Prostate gland (tissue), 2 donors: ENCODE measurements at places on chromosomes 3 and 15. TPM values are rescaled to one million over a fixed set of nuclear protein-coding genes. Genes with fewer than 3 reads are reported as not detected.

DNA sequence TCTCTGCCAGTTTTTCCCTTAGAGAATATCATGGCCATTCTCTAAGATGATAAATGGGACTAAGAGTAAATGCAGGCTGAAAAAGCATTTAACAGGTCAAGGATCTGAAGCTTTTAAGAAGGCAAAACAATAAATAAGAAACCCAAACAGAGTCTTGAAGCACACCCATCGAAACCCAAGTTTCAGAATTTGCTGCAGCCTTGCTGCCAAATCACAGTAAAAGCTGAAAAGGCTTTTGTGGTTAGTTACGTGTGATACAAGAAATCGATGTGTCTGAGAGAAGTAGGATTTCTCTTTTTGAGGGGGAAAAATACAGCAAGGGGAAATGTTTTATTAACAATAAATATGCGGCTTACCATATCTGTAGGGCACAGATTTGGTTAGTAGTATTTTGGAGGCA, 92.0 kb downstream of the IGF1R start:
- no peak overlapping the region for H3K4me3 ChIP-seq
- H3K36me3 ChIP-seq, result no peaks in the 10 kb centered on the region
- no peaks in the 10 kb centered on the region for H3K27me3 ChIP-seq
- no peak for DNase-seq

DNA sequence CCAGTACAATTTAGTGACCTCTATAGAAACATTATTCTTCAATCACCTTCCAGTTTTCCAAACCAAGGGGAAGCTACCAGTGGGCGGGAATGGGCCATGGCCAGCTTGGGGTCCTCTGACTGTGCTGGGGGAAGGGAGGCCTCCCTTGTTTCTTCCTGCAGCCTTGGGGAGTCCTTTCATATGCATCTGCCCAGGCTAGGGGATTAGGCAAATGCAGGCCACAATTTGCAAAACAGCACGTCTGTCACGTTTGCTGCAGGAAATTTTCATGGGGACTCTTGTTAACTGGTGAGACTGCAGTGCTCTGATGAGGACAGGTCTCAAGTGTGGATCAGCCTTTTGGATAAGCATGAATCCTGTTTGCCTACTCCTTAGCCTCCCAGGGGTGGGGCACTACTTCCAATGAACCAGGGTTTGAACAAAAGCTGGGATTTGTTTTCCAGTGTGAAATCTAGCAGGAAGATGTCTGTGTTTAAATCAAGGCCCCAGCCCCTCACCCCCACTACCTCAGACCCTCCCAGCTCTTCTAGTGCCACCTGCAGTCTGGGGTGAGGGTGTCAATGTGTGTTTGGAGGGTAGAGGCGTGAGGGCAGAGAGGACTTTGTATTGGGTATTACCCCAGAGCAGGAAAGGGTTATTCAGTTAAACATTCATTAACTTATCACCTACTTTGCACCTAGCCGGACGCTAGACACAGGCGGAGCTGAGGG, 219.9 kb downstream of the OPA1 start:
- H3K27me3 ChIP-seq, result no peaks in the 10 kb centered on the region
- H3K4me1 ChIP-seq, result no peaks in the 10 kb centered on the region

DNA sequence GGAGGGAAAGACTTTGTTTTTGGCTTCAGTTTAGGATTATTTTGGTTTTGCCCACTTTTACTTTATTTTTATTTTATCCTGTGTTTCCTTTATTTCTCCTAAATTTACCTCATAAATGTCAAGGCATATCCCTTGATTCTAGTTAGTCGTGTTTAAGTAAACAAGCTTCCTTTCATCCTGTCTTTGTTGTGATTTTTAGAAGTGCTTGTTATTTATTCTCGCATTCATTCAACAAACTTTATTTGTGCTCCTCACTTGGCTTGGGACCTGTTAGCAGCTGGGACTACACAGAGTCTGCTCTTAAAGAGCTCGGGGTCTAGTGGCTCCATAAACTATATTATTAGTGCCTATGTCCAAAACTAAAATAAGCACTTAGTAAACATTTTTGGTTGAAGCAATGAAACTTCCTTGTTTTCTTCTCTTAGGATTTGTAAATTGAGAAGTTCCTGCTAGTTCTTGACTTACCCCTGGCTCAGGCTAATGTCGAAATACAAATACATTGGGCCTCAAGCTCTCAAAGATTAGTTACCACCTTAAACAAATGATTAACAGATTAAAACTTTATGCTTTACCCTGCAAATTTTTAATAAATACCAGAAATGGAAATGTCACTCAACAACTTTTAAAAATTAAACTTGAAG, 19.0 kb upstream of the DMXL2 start:
- no peak overlapping the region for H3K4me3 ChIP-seq
- DNase-seq, result no peak
- no peaks in the 10 kb centered on the region for H3K27me3 ChIP-seq
- no peaks in the 10 kb centered on the region for H3K36me3 ChIP-seq

GRCh38 chr15:57922776-57923175, 142.7 kb downstream of the ALDH1A2 start:
- no peaks in the 10 kb centered on the region for H3K27me3 ChIP-seq
- H3K4me3 ChIP-seq, result no peak overlapping the region
- no peak overlapping the region for H3K27ac ChIP-seq
- H3K36me3 ChIP-seq, result no peaks in the 10 kb centered on the region
- DNase-seq, result peak; percentile 66

- H3K27me3 ChIP-seq, result no peaks in the 10 kb centered on the region
- no peak overlapping the region for H3K4me3 ChIP-seq
- H3K36me3 ChIP-seq, result no peaks in the 10 kb centered on the region
- DNase-seq, result no peak
Measured at GRCh38 chr15:42203891-42204290, 4.2 kb downstream of the VPS39 start.

GRCh38 chr3:108223928-108224327, 1.7 kb upstream of the IFT57 start:
- H3K4me3 ChIP-seq, result no peak overlapping the region
- no peaks in the 10 kb centered on the region for H3K36me3 ChIP-seq
- no peaks in the 10 kb centered on the region for H3K27me3 ChIP-seq
- H3K27ac ChIP-seq, result peak overlapping the region; percentile 46
- no peak for DNase-seq

GRCh38 chr15:73354241-73354640, 14.5 kb downstream of the HCN4 start:
- H3K27me3 ChIP-seq, result no peaks in the 10 kb centered on the region
- H3K4me3 ChIP-seq, result no peak overlapping the region
- no peaks in the 10 kb centered on the region for H3K36me3 ChIP-seq

DNA sequence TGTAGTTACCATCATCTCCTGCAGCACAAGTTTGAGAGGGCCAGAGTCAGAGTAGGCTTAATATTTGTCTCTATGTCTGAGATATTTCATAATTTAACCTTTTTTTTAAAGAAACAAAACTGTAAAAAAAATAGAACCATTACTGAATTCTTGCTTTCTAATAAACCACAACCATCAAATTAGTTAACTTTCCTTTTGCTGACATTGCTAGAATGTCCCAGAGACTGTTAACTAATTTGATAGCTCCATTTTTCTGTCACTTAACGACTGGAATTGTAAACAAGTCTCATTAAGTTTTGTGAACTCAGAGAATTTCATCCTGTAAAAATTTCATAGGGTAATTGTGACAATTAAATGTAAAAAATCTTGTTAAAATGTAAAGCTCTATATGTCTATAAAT, 35.6 kb downstream of the IMPG2 start:
- no peaks in the 10 kb centered on the region for H3K4me1 ChIP-seq
- H3K4me3 ChIP-seq, result no peak overlapping the region
- no peaks in the 10 kb centered on the region for H3K27me3 ChIP-seq

GRCh38 chr3:79517766-79518413, 249.9 kb downstream of the ROBO1 start:
- H3K27me3 ChIP-seq, result no peaks in the 10 kb centered on the region
- H3K27ac ChIP-seq, result no peak overlapping the region
- H3K36me3 ChIP-seq, result no peaks in the 10 kb centered on the region
- no peaks in the 10 kb centered on the region for H3K4me1 ChIP-seq

- no peak overlapping the region for H3K27ac ChIP-seq
- no peaks in the 10 kb centered on the region for H3K4me1 ChIP-seq
- no peak for DNase-seq
- no peaks in the 10 kb centered on the region for H3K36me3 ChIP-seq
- H3K4me3 ChIP-seq, result no peak overlapping the region
Measured at GRCh38 chr3:53818221-53819162, 27.7 kb downstream of the CHDH start.

- H3K4me1 ChIP-seq, result no peaks in the 10 kb centered on the region
- no peak overlapping the region for H3K4me3 ChIP-seq
- H3K27me3 ChIP-seq, result no peaks in the 10 kb centered on the region
- DNase-seq, result no peak
- no peaks in the 10 kb centered on the region for H3K36me3 ChIP-seq
- no peak overlapping the region for H3K27ac ChIP-seq
Measured at GRCh38 chr3:62277986-62278385, 95.4 kb downstream of the FEZF2 start.

GRCh38 chr3:179082416-179082815, 10.8 kb upstream of the ZMAT3 start:
- no peaks in the 10 kb centered on the region for H3K4me1 ChIP-seq
- no peaks in the 10 kb centered on the region for H3K36me3 ChIP-seq
- no peak for DNase-seq
- no peak overlapping the region for H3K4me3 ChIP-seq

- no peaks in the 10 kb centered on the region for H3K27me3 ChIP-seq
- no peaks in the 10 kb centered on the region for H3K4me1 ChIP-seq
- H3K27ac ChIP-seq, result no peak overlapping the region
- no peak overlapping the region for H3K4me3 ChIP-seq
- H3K36me3 ChIP-seq, result no peaks in the 10 kb centered on the region
Measured at GRCh38 chr15:25441111-25441510, 2.3 kb upstream of the UBE3A start.

GRCh38 chr3:98796334-98796733, 33.2 kb downstream of the ST3GAL6 start:
- no peaks in the 10 kb centered on the region for H3K27me3 ChIP-seq
- H3K27ac ChIP-seq, result no peak overlapping the region
- no peaks in the 10 kb centered on the region for H3K4me1 ChIP-seq
- no peaks in the 10 kb centered on the region for H3K36me3 ChIP-seq
- no peak for DNase-seq

GRCh38 chr15:22778796-22779195, 7.6 kb upstream of the NIPA1 start:
- H3K4me1 ChIP-seq, result no peaks in the 10 kb centered on the region
- DNase-seq, result no peak

GRCh38 chr3:32978331-32978730, 26.9 kb downstream of the CCR4 start:
- no peaks in the 10 kb centered on the region for H3K4me1 ChIP-seq
- no peaks in the 10 kb centered on the region for H3K36me3 ChIP-seq
- no peak overlapping the region for H3K4me3 ChIP-seq
- H3K27ac ChIP-seq, result no peak overlapping the region
- no peak for DNase-seq
- no peaks in the 10 kb centered on the region for H3K27me3 ChIP-seq

- DNase-seq, result no peak
- no peaks in the 10 kb centered on the region for H3K27me3 ChIP-seq
- H3K36me3 ChIP-seq, result no peaks in the 10 kb centered on the region
- no peaks in the 10 kb centered on the region for H3K4me1 ChIP-seq
Measured at GRCh38 chr3:94081884-94082283, 19.0 kb downstream of the NSUN3 start.

DNA sequence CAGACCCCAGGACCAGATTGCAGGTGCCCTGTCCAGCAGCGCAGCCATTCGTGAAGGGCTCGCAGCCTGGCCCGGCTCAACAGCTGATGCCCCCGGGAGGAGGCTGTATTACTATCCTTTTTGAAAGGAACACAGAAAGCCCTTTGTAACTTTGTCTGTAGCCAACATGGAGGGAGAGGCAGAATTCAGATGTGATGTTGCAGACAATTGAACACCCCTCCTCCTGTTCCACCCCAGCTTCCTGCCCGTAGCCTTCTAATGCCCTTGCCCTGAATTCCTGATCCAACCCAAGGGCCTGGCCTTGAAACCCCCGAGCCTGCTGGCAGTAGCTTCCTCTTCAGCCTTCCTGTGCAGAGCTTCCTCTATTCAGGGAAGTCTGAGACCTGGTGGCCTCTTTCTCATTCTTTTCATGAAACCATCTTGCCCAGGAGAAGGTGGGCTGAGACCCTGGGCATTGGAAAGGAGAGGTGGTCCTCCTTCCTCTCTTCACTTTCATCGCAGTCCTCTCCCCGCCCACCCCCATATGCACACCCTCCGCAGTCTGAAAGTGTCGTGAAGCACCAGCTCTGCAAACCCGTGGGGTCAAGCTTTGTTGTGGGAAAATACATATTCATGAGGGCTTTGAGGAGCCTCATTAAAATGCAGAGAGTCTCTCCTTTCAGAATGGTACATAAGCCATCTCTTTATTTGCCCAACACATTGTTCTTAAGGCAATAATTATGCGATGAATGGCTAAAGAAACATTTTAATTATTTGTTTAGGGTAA, 109.2 kb downstream of the APBA2 start:
- H3K27ac ChIP-seq, result no peak overlapping the region
- no peaks in the 10 kb centered on the region for H3K27me3 ChIP-seq
- no peak for DNase-seq
- no peaks in the 10 kb centered on the region for H3K36me3 ChIP-seq
- no peak overlapping the region for H3K4me3 ChIP-seq
- H3K4me1 ChIP-seq, result no peaks in the 10 kb centered on the region

- no peaks in the 10 kb centered on the region for H3K27me3 ChIP-seq
- H3K4me3 ChIP-seq, result no peak overlapping the region
- no peak for DNase-seq
- no peaks in the 10 kb centered on the region for H3K36me3 ChIP-seq
- no peaks in the 10 kb centered on the region for H3K4me1 ChIP-seq
Measured at GRCh38 chr3:27034255-27034654, 334.9 kb downstream of the NEK10 start.

DNA sequence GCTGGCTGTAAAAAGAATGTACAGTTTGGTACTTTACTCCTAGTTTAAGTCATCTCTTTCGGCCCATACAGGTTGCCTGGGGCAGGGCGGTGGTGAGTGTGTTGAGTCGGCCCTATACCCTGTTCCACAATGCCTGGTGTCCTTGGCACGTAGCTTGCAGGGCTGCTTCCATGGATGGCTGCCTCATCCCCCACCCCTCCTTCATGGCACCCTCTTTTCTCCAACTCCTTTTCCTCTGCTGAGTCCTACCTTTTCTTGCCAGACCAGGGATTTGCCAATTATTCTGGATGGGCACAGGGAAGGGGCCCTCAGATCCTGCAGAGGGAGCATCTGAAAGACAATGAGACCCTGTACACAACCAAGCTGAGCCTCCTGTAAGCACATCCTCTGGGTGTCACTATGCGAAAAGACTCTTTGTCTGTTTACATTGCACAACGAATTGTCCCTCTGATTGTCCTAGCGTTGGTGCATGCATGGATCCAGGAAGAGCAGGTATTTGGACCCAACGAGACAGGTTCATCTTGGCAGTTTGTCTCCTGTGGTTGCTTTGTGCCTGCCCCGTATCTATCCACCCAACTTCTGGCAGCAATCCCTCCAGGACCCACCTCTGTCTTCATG, 73.6 kb upstream of the CGNL1 start:
- no peaks in the 10 kb centered on the region for H3K27me3 ChIP-seq
- no peak for DNase-seq
- no peaks in the 10 kb centered on the region for H3K36me3 ChIP-seq
- no peak overlapping the region for H3K4me3 ChIP-seq
- H3K4me1 ChIP-seq, result peaks cover 8% of the 10 kb centered on the region

Gene CGNL1
- total RNA-seq, result 49.0 TPM

Gene VGLL3
- 44.4 TPM for total RNA-seq

Gene CRYGS
- total RNA-seq, result 1.1 TPM

Gene CASR
- not detected for total RNA-seq

Gene EMC7
- 52.7 TPM for total RNA-seq

Gene C3orf20
- total RNA-seq, result 0.28 TPM

Gene TM4SF1
- total RNA-seq, result 92.0 TPM

Gene TASOR
- 56.5 TPM for total RNA-seq

Gene VIPR1
- total RNA-seq, result 98.5 TPM

Gene SAMD7
- total RNA-seq, result not detected

Gene DCP1A
- 13.0 TPM for total RNA-seq
